Fibroblast of the conjunctiva (primary cell): ENCODE measurements at places on chromosomes 5 and 9.

DNA sequence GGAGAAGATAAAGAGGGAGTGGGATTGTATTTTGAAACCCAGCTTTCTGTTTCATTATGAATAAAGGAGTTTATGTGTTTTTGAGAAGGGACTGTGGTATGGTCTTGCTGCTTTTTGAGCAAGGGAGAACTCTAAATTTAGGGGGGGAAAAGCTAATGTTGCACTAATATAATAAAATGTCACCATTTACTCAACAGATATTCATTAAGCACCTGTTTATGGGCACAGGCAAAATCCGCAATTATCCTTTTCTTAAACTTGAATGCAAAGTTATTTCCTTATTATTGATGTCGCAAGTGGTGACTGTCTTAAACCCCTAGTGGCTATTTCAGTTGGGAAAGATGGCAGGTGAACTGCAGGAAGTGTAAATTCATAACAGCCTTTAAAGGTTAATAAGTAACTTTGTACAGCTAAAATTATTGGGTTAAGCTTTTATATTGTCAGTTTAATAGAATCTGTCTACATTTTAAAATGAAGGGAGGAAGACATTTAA, 1.5 kb downstream of the CDC42SE2 start:
- DNase-seq = no peak

- DNase-seq = no peak
Measured at GRCh38 chr5:160173-160510, 31.2 kb upstream of the LRRC14B start.

- DNase-seq = peak; percentile 65
Measured at GRCh38 chr5:32193591-32193990, 19.5 kb upstream of the GOLPH3 start.

- DNase-seq = no peak
Measured at GRCh38 chr5:58459146-58460001, 512 bp downstream of the PLK2 start.

- no peak for DNase-seq
Measured at GRCh38 chr5:93191035-93191817, 389.8 kb downstream of the NR2F1-AS1 start.

- no peak for DNase-seq
Measured at GRCh38 chr5:122816756-122817155, 28.7 kb upstream of the SNX24 start.
